ENCODE measurements at places on chromosomes 6 and 20. TPM values are rescaled to one million over a fixed set of nuclear protein-coding genes. Genes with fewer than 3 reads are reported as not detected.
A peak's percentile ranks its signal among the peaks of the same experiment; 100 is the strongest.

ULBP1 gene
- 0.55 TPM for total RNA-seq

DNA sequence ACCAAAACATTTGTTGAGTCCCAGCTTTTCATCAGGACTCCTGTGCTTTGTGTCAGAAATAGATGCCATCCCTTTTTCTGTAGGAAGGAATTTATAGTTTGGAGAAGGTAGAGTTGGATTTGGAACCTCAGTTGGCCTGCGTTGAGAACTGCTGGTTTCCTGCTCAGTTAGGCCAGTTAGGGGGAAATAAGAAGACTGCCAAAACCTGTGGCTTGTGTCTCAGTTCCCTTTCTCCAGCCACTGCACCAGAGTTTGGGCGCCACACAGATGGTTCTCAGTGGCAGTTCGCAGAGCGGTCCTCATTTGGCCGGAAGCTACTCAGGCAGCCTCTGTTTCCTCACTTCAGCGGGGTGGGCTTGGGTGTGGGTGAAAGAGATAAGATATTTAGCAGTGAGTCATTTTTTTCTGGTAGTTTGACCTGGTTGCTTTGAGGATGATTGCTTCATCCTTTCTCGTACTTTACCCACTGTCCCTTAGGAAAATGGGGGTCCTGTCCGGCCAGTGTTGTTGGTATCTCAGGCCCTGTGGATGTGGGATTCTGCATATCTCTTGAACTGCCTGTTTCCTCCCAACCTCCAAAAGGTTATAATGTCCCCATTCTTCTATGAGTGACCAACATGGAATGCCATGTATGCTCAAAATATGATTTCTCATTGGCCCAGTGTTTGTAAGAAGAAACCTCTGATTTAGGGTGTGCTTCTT lies 53.7 kb downstream of the JARID2 start:
- H3K36me3 ChIP-seq: peaks cover 19% of the 10 kb centered on the region

OPRL1 gene
- total RNA-seq: 1.6 TPM

DNA sequence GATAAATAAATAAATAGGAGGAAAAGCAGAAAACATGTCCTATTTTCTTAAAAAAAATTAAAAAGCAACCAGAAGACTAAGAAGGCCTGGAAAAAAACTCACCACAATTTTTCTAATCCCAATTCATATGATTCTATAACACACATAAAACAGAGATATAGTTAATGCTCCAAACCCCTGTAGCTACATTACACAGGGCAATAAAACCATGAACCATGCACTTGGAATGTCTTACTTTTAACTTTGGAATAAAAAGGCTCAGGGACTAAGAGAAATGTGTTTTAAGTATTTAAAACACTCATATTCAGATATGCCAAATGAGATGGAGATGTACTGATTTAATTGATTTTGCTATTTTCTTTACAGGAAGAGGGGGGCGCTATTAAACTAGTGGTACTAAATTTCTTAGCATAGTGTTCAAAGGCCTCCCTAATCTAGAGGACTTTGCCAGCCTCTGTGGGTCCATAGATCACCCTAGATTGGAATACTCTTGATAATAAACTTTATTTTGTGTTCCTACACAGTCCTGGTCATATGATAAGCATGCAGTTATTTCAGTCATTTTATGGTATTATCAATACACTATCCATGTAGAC lies 30.3 kb upstream of the GCM1 start:
- H3K36me3 ChIP-seq: no peaks in the 10 kb centered on the region
- H3K27me3 ChIP-seq: no peaks in the 10 kb centered on the region
- H3K4me3 ChIP-seq: no peak overlapping the region
- H3K27ac ChIP-seq: no peak overlapping the region
- peaks cover 14% of the 10 kb centered on the region for H3K4me1 ChIP-seq

GRCh38 chr6:94362061-94362864 lies 942.9 kb upstream of the EPHA7 start:
- no peak overlapping the region for H3K4me3 ChIP-seq
- no peaks in the 10 kb centered on the region for H3K27me3 ChIP-seq
- H3K4me1 ChIP-seq: no peaks in the 10 kb centered on the region
- no peak for DNase-seq
- no peaks in the 10 kb centered on the region for H3K36me3 ChIP-seq
- H3K27ac ChIP-seq: no peak overlapping the region

DNA sequence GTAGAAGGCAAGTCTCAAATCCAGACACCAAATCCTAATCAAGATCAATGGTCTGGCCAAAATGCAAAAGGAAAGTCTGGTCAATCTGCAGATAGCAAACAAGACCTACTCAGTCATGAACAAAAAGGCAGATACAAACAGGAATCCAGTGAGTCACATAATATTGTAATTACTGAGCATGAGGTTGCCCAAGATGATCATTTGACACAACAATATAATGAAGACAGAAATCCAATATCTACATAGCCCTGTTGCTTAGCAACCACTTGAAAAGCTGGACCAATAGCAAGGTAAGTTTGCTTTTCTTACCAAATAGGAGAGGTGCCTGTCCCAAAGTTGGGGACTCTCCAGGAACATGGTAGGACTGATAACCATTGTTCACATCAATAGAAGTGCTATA lies 2.0 kb downstream of the SEMG2 start:
- DNase-seq: no peak
- H3K27me3 ChIP-seq: peaks cover 35% of the 10 kb centered on the region
- no peak overlapping the region for H3K4me3 ChIP-seq
- H3K27ac ChIP-seq: no peak overlapping the region

DNA sequence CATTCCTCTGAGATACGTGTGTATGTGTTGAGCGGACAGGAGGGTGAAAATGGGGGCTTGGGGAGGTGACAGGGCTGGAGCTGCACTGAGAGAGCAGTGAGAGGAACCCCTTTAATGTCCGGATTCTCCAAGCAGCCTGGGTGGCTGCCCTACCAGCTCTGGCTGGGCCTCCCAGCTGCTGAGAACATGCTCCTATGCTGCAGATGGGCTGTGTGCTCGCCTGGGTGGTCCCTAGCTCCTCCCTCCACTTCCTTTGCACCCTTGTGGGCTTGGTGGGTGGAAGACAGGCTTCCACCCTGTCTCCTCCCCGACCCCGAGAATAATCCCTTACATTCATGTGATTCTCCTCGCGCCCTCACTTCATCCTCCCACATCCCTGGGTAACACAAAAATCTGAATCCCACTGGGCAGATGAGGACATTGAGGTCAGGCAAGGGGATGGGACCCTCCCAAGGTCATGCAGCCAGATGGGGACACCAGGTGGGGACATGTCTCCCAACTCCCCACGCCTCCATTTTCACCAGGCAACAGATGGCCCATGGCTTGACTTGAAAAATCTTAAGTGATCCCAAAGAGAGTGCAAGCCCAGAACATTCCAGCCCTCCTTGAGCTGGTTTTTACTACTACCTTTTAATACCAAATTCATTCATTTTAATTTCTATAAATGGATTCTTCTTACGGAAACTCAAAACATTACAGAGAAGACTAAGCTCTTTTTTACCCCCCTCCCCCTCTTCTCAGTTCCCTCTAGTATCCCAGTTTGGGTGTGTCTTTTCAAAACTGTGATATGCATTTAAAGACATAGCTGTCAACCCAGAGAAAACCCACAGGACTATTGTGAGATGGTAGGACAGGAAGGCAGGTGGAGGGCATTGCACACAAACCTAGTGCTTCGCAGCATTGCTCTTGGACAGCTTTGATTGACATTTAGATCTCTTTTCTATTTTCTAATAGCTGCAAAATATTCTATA lies 5.0 kb upstream of the PDRG1 start:
- H3K4me3 ChIP-seq: no peak overlapping the region
- peaks cover 5% of the 10 kb centered on the region for H3K4me1 ChIP-seq

GRCh38 chr6:2799936-2800527 lies 34.8 kb downstream of the WRNIP1 start:
- H3K4me3 ChIP-seq: no peak overlapping the region
- no peaks in the 10 kb centered on the region for H3K27me3 ChIP-seq
- H3K27ac ChIP-seq: no peak overlapping the region
- DNase-seq: no peak
- H3K4me1 ChIP-seq: peaks cover 28% of the 10 kb centered on the region

DNA sequence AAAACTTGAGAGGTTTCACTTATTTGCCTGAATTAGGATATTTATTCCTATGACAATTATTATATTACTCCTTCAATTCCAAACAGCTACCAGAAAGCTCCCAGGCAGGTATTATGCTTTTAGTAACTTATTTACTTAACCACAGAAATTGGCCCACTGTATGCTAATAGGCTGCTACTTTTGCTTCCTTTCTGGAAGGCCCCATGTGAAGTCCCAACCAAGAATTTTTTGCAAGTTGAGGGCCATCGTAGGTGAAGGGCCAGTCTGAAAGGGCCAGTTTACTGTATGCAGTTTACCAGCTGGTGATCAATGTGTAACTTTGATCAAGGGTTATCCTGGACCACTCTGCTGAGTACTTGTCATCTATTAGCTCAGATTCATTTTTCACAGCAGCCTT lies 45.0 kb downstream of the EDN1 start:
- DNase-seq: no peak
- H3K27ac ChIP-seq: no peak overlapping the region
- no peak overlapping the region for H3K4me3 ChIP-seq
- peaks cover 3% of the 10 kb centered on the region for H3K4me1 ChIP-seq
- no peaks in the 10 kb centered on the region for H3K36me3 ChIP-seq

GSTA2 gene
- not detected for total RNA-seq

CARMIL1 gene
- 5.0 TPM for total RNA-seq

TAGAP gene
- total RNA-seq: 60.3 TPM

CRISP2 gene
- not detected for total RNA-seq

- H3K4me1 ChIP-seq: no peaks in the 10 kb centered on the region
- H3K4me3 ChIP-seq: no peak overlapping the region
- H3K27me3 ChIP-seq: peaks cover 22% of the 10 kb centered on the region
- no peak overlapping the region for H3K27ac ChIP-seq
Observed at GRCh38 chr20:47764154-47764733, 21.0 kb downstream of the SULF2 start.

- H3K4me1 ChIP-seq: peaks cover 16% of the 10 kb centered on the region
- no peaks in the 10 kb centered on the region for H3K36me3 ChIP-seq
- DNase-seq: no peak
- peaks cover 9% of the 10 kb centered on the region for H3K27me3 ChIP-seq
- H3K4me3 ChIP-seq: no peak overlapping the region
Observed at GRCh38 chr6:36817176-36817817, 21.9 kb downstream of the CPNE5 start.

GRCh38 chr20:58751979-58752378 lies 59.4 kb downstream of the NPEPL1 start:
- H3K36me3 ChIP-seq: no peaks in the 10 kb centered on the region
- peaks cover 6% of the 10 kb centered on the region for H3K27me3 ChIP-seq
- H3K4me1 ChIP-seq: no peaks in the 10 kb centered on the region
- no peak for DNase-seq

- peaks cover 2% of the 10 kb centered on the region for H3K27me3 ChIP-seq
- H3K4me3 ChIP-seq: no peak overlapping the region
- no peak overlapping the region for H3K27ac ChIP-seq
Observed at GRCh38 chr20:58612121-58612691, 38.9 kb upstream of the STX16 start.

DNA sequence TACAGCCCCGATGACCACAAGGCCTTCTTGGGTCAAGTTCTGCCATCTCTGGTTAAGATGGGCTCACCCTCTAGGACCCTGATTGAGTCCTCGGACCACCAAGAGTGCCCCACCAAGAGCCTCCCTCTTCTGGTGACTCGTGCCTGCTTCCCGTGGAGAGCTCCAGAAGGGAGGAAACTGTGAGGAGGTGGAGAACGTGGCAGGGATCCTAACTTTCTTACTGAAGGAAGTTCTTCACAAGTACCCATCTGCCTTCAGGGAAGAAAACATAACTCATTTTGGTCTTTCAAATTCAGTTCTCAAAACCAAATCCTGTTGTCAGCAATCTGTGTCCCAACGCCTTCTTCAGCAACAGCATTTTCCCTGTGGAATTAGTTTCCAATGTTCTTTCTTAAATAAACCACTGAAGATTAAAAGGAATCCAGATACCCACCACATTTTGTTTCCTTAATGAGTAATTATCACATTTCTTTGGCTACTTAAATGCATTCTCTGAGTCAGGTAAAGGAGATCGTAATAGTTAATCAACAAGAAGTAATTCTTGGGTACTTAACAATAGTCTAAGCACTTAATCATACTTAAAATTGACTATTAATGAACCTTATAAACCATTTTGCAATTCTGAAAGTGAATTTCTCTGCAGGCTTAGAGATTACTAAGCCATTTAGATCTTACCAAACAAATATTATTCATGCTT lies 185.8 kb upstream of the SGK1 start:
- no peak overlapping the region for H3K27ac ChIP-seq
- H3K27me3 ChIP-seq: peaks cover 2% of the 10 kb centered on the region
- H3K36me3 ChIP-seq: no peaks in the 10 kb centered on the region

SLC13A3 gene
- 0.35 TPM for total RNA-seq

- H3K4me3 ChIP-seq: peak overlapping the region; percentile 23
- peaks cover 70% of the 10 kb centered on the region for H3K36me3 ChIP-seq
- no peaks in the 10 kb centered on the region for H3K27me3 ChIP-seq
- DNase-seq: peak; percentile 42
- H3K27ac ChIP-seq: peak overlapping the region; percentile 79
Observed at GRCh38 chr6:136593748-136594490, 43.7 kb upstream of the MAP7 start.

KCNQ2 gene
- total RNA-seq: 0.12 TPM

- no peak overlapping the region for H3K4me3 ChIP-seq
- no peak overlapping the region for H3K27ac ChIP-seq
- no peaks in the 10 kb centered on the region for H3K4me1 ChIP-seq
- no peaks in the 10 kb centered on the region for H3K36me3 ChIP-seq
- no peaks in the 10 kb centered on the region for H3K27me3 ChIP-seq
- no peak for DNase-seq
Observed at GRCh38 chr6:44088827-44089590, 38.2 kb downstream of the MRPL14 start.

DNA sequence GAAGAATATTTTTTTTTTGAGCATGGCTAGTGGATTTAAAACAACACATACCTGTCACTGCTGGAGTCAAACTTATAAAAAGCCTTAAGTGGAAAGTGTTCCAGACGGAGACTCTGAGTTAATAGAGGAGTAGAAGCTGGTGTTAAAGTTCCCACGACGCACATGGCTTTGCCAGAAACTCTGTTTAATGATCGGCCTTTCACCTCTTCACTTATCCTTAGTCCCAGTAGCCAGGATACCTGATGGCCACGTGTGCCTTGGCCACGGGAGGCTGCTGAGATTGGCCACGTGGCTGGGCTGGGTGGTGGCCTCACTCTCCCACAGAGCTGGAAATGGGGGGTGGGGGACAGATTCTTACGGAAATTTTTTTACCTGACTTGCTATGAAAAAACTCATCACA lies 333.1 kb downstream of the ZFAND3 start:
- DNase-seq: no peak
- no peaks in the 10 kb centered on the region for H3K4me1 ChIP-seq
- H3K27ac ChIP-seq: no peak overlapping the region
- H3K4me3 ChIP-seq: no peak overlapping the region

MLN gene
- not detected for total RNA-seq

TSPO2 gene
- not detected for total RNA-seq

CAGE1 gene
- total RNA-seq: 0.12 TPM

All from activated CD4-positive, alpha-beta T cell treated with anti-CD3 and anti-CD28 coated beads, Interleukin-2, amount 10 ng/mL, durations not matched to agents 7 days and 5 days (primary cell).